ENCODE measurements at places on chromosomes 2 and 18.

GRCh38 chr2:222433332-222434173 lies 9.2 kb downstream of the SGPP2 start:
- DNase-seq, result no peak

GRCh38 chr18:26405190-26405801 lies 143.1 kb downstream of the KCTD1 start:
- peak; percentile 23 for DNase-seq

DNA sequence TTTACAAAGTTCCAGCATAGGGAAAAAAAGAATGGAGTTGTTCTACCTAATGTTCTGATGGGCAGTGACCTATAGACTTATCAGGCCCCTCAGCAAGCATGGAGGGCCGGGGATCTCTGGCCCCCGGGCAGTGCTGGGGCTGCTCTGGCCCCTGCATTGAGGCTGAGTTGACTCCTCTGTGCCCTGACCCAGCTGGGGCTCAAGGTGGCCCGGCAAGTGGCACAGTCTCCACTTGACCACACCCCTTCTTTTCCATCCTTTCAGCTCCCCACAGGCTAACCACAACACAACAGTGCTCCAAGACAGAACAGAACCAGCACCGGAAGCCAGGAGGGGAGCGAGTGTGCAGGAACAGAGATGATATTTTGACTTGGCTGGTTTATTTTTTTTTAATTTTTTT lies 19.9 kb downstream of the TOGARAM2 start:
- no peak for DNase-seq

DNA sequence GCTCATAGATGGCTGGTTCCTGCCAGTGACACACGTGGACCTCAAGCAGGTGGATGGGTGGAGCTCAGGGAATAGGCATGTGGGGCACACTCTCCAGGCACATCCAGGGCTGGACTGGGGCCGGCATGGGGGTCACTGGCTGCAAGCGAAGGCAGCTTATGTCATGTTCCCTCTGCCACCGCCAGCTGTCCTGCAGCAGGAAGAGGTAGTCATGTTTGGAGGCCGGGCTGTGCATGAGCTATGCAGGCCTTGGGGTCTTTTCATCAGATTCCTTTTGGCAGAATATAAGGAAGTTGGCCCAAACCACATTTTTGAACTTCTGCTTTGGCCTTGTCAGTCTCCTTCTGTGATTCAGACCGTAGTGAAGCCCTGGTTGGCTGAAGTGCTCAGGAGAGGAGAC lies 61.5 kb downstream of the AGAP1 start:
- DNase-seq, result no peak

DNA sequence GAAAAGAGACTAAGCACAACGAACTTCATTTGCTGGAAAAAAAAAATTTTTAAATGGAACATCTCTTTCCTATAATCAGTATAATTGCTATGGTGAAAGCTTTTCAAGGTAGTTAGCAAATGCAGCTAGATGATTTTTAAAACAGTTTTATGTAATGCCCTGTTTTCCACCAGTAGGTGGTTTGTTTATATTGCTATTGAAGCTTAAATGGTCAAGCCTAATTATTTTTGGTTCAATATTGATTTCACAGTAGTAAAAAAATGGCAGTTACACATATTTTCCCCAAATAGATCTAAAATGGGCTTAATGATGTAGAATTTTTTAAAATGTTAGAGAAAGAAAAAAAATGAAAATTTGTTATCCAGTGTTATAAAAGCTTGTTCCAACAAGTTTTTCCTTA lies 70.2 kb downstream of the CDH19 start:
- DNase-seq, result no peak

GRCh38 chr18:11668441-11669169 lies 20.5 kb upstream of the GNAL start:
- no peak for DNase-seq

DNA sequence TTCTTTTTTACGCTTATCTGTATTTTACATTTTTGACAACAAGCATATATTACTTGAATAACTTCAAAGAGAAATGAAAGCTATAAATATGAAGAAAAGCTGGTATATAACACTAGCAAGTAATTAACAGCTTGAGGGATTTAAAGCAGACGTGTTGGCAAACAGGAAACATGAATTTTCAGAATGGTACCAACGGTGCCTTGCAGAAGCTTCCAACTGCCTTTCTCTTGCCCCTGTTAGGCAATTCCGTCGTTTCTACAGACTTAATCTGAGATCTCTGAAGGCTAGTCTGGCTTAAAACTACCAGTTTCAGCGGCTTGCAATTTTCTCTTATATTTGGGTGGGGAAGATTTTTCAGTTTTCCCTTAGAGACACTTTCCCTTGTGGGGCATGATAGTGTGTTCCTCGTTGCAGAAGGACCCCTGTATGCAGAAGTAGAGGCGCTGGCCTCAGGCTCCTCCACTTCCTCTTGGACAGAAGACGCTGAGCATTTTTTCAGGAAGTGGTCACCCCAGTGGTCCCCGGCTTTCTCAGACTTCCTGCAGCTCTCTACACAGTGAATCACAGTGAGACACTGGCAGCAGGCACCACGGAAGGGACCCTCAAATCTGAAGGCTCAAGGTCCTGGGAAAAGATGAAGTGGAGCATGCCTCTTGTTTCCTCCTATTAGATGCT lies 56.2 kb upstream of the SLC16A14 start:
- no peak for DNase-seq

- DNase-seq, result no peak
These were observed 12.7 kb upstream of the ARHGEF4 start for GRCh38 chr2:130823886-130824491.

- peak; percentile 29 for DNase-seq
These were observed 205.8 kb upstream of the SMAD2 start for GRCh38 chr18:48136051-48136826.

DNA sequence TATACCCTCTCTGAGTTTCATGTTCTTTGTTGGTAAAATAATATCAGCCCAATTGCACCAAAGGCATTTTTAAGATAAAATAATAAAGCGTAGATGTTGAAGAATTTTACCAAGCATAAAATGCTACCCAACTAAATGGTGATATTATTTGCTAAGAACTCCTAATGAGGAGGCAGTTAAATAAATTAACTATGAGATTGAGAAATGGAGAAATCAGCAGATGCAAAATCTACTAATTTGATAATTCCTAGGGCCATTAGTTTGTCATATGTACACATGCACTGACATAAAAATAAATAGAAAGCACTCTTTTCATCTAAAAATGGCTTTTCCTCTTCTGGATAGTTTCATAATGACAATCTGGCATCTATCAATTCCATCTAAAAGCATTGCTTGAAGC lies 681.5 kb upstream of the FAM98A start:
- DNase-seq, result no peak

DNA sequence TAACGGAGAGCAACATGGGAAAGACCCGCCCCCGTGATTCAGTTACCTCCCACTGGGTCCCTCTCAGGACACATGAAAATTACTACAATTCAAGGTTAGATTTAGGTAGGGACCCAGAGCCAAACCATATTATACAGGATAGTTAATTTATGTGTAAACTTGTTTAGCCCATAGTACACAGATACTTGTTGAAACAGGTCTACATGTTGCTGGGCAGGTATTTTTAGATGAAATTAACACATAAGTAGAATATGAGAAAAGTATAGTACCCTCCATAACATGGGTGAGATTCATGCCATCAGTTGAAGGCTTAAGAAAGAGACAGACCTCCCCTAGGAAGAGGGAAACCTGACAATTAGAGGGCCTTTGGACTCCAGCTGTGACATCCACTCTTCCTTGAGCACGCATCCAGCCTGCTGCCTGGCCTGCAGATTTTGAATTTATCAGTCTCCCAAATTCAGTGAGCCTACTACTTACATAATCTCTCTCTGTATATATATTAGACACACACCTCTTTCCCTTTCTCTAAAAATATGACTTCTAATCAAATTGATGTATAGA lies 463.5 kb upstream of the NETO1 start:
- no peak for DNase-seq

DNA sequence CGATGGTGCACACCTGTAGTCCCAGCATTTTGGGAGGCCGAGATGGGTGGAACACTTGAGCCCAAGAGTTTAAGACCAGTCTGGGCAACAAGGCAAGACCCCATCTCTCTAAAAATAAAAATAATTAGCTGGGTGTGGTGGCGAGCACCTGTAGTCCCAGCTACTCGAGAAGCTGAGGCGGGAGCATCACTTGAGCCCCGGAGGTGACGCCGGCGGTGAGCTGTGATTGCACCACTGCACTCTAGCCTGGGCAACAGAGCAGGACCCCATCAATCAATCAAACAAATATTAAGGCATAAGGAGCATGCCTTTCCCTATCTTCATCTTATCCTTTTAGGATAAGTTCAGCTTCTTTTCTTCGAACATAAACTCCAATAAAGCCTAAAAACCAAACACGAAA lies 1.1 kb downstream of the WDSUB1 start:
- no peak for DNase-seq

DNA sequence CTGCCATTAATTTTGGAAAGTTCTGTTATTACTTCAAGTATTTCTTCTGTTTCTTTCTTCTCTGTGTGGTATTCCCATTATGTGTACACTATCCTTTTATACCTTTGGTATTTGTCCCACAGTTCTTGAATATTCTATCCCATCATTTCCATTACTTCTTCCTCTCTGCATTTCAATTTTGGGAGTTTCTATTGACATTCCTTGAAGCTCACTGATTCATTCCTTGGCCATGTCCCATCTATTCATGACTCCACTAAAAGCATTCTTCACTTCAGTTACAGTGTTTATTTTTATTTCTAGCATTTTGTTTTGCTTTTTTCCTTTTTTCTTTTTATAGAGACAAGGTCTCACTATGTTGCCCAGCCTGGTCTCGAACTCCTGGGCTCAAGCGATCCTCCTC lies 30.3 kb downstream of the PROC start:
- no peak for DNase-seq

GRCh38 chr18:49859725-49860124 lies 46.4 kb upstream of the ACAA2 start:
- DNase-seq, result no peak

GRCh38 chr2:168539945-168540344 lies 83.9 kb downstream of the CERS6 start:
- DNase-seq, result no peak

DNA sequence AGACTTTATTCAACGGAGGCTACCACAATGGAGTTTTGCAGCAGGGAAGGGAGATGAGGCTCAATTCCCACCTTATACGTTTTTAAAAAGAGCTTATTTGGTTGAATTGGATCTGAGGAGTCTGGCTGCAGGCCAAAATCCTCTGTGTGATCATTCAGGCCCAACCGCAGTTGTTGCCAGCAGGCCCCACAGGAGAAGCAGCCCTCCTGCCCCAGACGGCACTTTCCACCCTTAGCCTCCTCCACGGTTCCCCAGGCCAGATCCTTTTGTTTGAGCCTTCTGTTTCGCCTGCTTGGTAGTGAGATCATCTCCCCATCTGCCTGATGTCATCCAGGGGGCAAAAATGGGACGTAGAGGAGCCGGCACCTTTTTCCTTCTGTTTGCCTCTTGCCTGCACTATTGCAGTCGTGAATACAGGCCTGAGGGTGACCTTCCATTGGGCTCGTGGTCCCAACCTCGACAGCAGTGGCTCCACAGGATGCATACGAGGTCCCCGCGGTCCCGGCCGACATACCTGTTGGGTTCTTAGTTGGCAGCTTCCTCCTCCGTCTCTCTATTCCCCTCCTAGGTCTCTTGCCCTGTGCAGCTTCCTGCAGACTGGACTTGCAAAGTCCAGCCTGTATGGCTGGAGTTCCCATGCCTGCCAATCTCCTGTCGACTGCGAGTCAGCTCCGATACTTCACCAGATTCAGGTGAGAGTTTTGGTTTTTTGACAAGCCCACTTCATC lies 9.3 kb upstream of the GPR35 start:
- DNase-seq, result no peak

- no peak for DNase-seq
These were observed 5.2 kb upstream of the DNAJB2 start for GRCh38 chr2:219273937-219274336.

DNA sequence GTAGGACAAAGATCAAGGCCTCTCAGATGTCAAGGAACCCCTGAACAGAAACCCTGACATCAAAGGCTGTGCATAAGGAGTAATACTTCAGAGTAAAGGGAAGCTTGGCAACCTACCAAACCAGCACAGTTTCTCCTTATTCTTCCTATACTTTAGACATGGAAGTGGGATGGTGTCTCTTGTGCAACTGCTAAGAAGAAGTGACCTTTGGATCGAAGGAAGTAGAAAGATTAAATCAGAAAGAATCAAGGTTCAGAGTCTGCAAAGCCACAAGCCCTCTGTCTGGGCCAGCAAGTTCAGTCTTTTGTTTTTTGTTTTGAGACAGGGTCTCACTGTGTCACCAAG lies 66.2 kb upstream of the SLC39A10 start:
- no peak for DNase-seq

- DNase-seq, result no peak
These were observed 15.4 kb upstream of the IGFBP5 start for GRCh38 chr2:216710551-216711301.

GRCh38 chr2:109349503-109350465 lies 220.8 kb downstream of the SH3RF3 start:
- DNase-seq, result no peak

DNA sequence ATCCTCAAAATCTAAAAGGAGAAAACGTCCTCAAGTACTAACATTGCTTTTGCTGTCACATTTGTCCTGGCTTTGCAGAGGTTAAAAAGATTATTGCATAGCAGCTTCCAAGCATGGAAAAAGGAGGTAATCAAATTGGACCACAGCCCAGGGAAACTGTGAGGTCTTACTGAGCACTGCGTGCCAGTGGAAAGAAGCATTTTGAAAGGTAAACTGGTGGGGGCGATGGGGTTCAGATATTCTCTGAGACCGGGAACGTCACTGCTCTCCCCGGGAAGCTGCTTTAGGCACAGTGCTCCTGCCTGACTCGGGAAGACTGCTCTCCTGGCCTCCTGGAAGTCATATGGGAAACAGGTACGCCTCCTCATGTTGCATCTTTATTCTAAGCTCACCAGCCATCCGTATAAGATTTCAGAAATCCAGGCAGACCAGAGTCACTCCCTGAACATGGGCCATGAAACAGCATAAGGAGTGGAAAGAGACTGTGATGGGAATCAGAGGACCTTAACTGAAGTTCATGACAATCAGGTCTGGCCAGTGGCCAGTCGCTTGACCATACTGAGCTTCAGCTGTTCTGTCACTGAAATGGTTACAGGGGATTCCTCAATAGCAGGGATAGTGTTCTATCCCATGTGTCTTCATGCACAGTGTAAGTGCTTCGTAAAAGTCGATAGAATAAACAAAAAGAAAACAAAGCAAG lies 284.1 kb downstream of the TRIB2 start:
- no peak for DNase-seq

DNA sequence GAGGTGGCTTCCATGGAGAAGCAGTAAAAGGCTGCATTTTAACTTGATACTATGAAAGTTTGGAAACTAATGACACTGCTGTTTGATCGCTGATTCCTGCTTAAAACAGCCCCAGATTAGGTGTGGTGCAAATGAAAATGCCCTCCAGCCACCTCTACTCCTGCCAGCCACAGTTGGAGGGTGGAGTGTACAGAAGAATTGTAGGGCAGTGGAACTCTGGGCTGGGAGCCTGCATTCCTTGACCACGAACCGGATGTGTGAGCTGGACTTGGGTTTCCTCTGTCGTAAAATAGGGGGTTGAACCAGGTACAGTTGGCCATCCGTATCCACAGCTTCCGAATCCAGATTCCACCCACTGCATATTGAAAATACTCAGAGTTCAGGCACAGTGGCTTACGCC lies 84.6 kb upstream of the RFX8 start:
- DNase-seq, result no peak
